Aorta (tissue), 5 donors: ENCODE measurements at places on chromosomes 5 and 9.
A peak's percentile ranks its signal among the peaks of the same experiment; 100 is the strongest.

DNA sequence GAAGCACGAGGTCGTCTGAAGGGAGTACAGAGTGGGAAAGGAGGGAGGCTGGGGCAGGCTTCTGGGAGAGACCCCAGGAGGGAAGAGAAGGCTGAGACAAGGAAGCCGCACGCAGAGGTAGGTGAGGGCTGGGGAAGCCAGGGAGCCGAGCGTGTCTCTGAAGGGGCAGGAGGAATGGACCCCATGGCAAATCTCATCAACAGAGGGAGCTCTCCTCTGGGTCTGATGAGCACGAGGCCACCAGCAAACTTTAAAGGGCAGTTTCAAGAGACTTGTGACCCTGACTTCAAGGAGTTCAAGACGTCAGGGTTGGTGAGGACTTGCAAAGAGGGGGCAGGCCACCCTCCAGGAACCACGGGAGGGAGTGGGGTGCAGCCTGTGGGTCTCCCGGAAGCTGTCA, 326.2 kb upstream of the IRX2 start:
- DNase-seq = no peak

- DNase-seq = no peak
Measured at GRCh38 chr5:153641183-153641688, 150.8 kb downstream of the GRIA1 start.

- no peak for DNase-seq
Measured at GRCh38 chr5:5078009-5078897, 61.9 kb upstream of the ADAMTS16 start.

- DNase-seq = no peak
Measured at GRCh38 chr5:141903261-141903660, 20.4 kb upstream of the DELE1 start.

GRCh38 chr5:132426525-132427138, 57.1 kb downstream of the SLC22A5 start:
- DNase-seq = peak; percentile 94

GRCh38 chr5:147901599-147902039, 4.7 kb downstream of the C5orf46 start:
- DNase-seq = no peak

GRCh38 chr5:58860680-58861079, 277.8 kb downstream of the RAB3C start:
- DNase-seq = no peak

- DNase-seq = no peak
Measured at GRCh38 chr5:36523926-36524325, 82.5 kb upstream of the SLC1A3 start.

GRCh38 chr9:128920381-128921058, at the start of gene PHYHD1:
Gene PHYHD1, plus strand, starts transcription at chr9:128920982. Its CDS starts 1,342 bp downstream, at chr9:128922324.
- DNase-seq = peak; percentile 85

DNA sequence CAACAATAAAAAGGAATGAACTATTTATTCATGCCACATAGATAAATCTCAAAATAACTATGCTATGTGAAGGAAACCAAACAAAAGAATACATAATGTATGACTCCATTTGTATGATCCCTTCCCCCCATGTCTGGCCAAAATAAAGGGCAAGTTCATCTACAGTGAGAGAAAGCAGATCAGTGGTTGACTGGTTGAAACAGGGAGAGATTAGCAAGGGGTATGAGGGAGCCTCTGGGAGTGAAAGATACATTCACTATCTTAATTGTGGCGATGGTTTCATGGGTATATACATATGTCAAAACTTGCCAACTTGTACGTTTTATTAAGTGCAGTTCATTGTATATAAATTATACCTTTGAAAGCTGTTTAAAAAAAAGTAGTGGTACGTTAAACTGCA, 4.8 kb downstream of the PSMD5 start:
- no peak for DNase-seq

DNA sequence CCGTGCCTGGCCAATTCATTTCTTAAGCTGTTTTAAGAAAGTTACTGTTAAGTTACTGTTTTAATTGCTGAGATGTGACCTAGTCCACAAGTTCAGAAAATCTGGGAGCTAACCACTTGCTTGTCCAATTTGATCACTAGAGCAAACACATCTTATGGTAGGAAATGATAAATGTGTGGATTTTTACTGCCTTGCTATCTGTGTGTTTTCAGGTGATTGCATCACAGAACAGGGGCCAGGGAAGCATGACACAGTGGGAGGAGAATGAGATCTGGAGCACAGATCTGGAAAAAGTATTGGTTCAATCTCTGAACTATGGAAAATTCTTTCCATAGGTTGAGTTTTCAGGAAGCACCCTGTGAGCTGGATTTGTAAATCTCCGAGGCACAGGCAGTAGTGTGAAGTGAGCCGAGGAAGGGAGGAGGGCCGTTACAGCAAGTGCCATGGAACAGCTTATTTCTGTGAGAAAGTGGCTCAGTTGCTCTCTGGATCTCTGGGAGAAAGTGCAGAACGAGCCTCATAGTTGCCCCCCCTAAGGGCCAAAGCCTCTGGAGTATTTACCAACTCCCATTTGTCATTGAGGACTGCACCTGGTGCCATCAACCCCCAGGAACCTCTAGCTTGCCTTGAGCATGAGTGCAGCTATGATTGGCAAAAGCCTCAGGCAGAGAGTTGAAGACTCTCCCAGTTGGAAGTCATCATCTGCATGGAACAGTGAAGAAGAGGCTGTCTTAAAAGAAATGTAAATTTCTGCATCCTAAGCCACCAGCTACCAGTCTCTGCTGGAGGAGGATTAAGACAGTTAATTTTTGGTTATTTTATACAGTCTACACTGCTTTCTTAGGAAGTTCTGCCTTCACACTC, 161.8 kb upstream of the CLINT1 start:
- DNase-seq = no peak

- DNase-seq = no peak
Measured at GRCh38 chr5:159227452-159227851, 18.1 kb upstream of the RNF145 start.
